Nephron progenitor cell (in vitro differentiated cells): ENCODE measurements at places on chromosomes 5 and 9.

DNA sequence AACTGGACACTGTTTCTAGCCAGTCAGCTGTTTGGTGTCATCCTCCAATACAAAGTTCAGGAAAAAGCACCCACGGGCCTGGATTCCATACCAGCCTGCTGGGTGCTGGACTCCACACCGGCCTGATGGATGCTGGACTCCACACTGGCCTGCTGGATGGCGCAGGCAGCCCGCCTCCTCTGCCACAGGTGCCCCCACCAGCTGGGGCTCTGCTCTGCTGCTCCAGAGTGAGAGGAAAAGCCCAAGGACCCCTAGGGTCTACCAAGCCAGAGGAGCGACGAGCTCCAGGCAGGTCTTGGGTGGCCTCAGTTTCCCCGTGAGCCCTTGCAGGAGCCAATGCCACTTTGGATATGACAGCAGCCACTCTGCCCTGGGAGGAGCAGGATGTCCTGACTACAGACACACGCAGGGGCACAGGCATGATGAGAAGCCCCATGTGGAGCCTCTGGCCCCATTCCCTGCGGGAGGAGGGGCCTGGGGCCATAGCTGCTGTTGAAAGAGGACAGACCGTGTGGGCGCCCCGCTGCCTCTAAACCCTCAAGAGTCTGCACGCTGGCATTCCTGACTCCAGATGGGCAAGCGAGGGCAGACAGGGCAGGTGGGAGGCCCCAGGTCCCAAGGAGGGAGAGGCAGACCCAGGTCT lies 141.6 kb downstream of the OLFM1 start:
- peaks cover 19% of the 10 kb centered on the region for H3K27me3 ChIP-seq
- no peaks in the 10 kb centered on the region for H3K4me1 ChIP-seq
- no peak overlapping the region for H3K27ac ChIP-seq
- H3K36me3 ChIP-seq, result no peaks in the 10 kb centered on the region
- no peak for DNase-seq

DNA sequence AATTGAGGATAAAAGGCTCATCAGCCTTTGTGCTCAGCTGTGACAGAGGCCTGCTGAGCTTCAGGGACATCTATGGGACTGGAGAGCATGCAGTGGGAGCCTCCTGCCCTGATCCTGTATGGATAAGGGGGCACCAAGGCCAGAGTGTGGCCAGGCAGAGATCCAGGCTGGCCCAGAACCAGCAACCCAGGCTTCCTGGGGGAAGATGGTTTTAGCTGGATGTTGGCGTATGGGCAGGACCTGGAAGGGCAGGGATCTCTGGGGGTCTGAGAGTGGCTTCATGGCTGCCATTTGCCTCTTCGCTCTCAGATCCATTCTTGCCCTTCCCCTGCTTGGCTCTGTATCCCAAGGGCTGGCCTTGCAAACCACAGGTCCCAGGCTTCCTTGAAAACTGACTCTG lies 169.9 kb downstream of the MACROH2A1 start:
- H3K4me1 ChIP-seq, result peaks cover 38% of the 10 kb centered on the region
- H3K4me3 ChIP-seq, result no peak overlapping the region
- no peak overlapping the region for H3K27ac ChIP-seq

DNA sequence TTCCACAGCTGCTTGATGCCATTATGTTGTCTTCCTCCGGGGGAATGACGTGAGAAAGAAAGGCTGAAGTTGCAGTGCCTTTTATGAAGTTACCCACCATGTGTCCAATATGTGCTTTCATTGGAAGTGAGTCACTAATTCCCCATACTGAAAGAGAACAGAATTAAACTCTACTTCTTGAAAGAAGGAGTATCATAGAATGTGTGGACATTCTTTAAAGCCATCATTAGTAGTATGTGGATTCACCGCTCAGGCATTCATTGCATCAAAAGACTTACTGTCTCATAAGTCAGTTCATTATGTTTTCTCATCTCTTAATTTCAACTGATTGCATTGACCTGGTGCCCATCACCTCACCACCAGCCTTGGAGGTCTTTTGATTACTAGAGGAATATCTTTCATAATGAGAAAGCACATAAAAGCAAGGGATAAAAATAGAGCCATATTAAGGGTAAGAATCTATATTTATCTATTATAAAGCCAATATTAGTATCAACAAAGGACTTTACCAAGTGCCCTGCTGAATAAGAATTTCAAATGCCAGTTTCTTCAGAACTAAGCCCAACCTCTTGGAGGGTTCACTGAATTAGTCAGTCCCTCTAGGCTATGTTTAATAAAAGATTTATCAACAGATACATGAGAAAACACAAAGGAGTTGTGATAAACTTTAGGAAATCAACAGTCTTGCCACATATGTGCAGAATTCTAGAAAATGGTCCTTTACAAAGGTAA lies 516.1 kb downstream of the NTRK2 start:
- H3K36me3 ChIP-seq, result no peaks in the 10 kb centered on the region
- H3K27me3 ChIP-seq, result peaks cover 2% of the 10 kb centered on the region
- H3K4me1 ChIP-seq, result peaks cover 28% of the 10 kb centered on the region
- H3K27ac ChIP-seq, result no peak overlapping the region
- DNase-seq, result no peak
- no peak overlapping the region for H3K4me3 ChIP-seq

DNA sequence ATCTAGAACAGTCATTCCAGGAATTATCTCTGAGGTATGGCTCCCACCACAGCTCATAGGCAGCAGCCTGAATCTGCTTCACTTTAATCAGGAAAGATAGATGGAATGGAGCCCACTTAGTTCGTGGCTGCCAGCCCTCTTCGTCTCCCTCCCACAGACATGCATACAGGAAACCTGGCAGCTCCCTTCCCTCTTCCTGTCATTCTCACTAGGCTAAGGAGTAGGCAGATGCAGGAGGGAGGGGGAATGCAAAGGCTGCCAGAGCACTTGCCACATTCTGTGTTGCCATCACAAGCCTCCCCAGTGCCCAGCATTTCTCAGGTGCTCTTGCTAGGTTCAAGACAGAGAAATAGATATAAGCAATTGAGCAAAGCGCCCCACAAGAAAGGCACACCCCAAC lies 378.9 kb downstream of the ELAVL2 start:
- peaks cover 11% of the 10 kb centered on the region for H3K4me1 ChIP-seq
- no peak overlapping the region for H3K27ac ChIP-seq
- no peaks in the 10 kb centered on the region for H3K36me3 ChIP-seq
- no peaks in the 10 kb centered on the region for H3K27me3 ChIP-seq
- DNase-seq, result no peak

DNA sequence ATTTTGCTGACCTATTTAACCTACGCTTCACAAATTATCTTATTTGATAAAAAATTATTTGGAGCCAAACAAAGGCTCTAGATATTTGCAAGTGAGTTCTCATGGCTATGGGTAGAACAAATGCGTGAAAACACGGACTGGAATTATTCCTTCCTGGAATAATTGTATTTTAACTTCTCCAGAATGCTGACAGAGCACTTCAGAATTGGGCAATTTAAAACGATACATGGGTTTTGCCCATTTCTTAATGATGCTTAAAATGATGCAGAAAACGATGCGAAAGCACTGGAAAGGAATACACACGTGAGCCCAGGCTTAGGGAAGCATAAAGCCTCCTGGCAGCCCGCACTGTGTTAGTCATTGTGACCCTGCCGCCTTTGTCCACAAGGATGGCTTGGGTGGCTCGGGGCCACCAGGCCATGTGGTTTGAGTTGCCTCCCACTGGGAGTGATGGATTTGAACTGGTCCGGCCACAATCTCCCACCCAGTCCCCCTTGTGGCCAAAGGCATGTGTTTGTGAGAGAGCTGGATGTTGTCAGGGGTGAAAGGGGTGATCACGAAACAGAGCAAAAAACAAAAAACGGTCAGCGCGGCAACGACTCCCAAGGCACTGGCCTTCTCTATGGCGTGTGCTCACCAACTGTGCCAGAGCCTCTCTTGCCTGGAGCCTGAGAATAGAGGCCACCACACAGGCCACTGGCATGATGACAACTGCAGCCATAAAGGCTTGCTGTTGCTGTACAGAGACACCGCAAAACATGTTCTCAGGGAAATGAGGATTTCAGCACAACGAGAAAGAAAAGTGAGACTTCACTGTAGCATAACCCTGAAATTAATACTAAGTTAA lies 234.2 kb upstream of the ADAMTS16 start:
- peaks cover 11% of the 10 kb centered on the region for H3K27me3 ChIP-seq
- no peak overlapping the region for H3K27ac ChIP-seq
- no peaks in the 10 kb centered on the region for H3K4me1 ChIP-seq
- no peak overlapping the region for H3K4me3 ChIP-seq
- no peaks in the 10 kb centered on the region for H3K36me3 ChIP-seq

DNA sequence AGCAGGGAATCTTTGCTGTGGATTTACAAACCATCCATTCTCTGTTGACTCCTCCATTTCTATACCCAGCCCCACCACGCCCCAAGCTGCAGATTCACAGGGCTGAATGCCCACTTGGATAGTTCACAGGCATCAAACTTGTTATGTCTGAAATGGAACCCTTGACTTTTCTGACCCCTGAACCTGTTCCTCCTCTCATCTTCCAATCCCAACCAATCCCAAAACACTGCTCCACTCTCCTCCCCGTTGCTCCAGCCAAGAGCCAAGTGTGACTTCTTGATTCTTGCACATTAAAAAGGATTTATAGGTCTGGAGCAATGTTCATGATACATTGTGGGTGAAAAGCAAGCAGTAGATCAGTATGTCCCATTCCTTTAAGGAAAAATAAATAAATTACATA lies 145.6 kb downstream of the DAB2IP start:
- no peak for DNase-seq
- H3K4me3 ChIP-seq, result no peak overlapping the region
- peaks cover 31% of the 10 kb centered on the region for H3K27me3 ChIP-seq
- peaks cover 13% of the 10 kb centered on the region for H3K4me1 ChIP-seq
- no peaks in the 10 kb centered on the region for H3K36me3 ChIP-seq
